Stimulated activated CD8-positive, alpha-beta memory T cell treated with anti-CD3 and anti-CD28 coated beads, Interleukin-7, amount 100 ng/mL, for 4 hours (primary cell): ENCODE measurements at places on chromosomes 16 and 17.

DNA sequence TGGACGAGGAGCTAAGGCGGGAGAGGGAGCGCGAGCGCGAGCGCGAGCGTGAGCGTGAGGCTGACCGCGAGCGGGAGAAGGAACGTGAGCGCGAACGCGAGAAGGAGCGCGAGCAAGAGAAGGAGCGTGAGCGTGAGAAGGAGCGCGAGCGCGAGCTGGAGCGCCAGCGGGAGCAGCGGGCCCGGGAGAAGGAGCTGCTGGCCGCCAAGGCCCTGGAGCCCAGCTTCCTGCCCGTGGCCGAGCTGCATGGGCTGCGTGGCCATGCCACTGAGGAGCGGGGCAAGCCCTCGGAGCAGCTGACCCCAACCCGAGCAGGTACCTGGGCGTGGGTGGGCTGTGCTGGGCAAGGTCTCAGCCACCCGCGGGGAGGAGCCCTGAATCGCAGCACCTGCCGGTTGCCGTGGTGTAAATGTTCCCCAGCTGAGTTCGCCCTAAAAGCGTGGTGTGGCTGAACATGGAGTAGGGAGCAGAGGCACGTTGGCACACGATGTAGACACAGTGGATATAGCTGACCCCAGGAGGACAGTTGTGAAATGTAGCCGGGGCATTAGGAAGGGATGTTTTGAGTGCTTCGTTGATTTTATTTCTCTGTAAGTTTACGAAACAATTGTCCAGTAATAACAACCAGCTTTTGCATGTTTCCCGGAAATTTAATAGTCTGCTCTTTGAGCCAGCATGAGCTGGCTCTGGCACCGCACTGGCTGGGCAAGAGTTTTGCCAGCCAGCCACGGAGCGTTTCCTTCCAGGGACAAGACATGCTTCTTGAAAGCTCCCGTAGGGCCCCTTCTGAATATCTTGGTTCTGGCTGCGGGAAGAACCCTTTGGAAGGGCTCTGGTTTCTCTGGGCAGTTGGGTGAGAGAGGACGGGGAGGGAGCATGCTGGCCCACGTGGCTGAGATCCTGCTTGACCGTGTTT, 32.1 kb downstream of the GINS2 start:
- DNase-seq, result no peak

DNA sequence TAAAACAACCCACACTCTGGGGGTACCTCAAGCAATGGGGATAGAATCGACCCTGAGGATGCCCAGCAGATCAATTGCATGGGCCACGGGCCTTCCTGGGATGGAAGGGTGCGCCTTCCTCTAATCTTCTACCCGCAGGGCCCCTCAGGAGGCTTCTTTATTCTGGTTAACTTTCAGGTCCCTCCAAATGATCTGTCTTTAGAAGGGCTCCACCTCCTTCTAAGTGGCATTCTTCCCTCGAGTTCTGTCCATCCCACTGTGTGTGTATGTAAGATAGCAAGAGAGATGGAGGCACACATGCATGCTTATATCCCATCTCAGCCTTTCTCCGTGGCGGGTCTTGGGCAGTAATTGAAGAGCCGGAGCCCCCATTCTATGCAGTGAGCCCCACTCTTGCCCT, 125.7 kb downstream of the MRM1 start:
- DNase-seq, result no peak

- DNase-seq, result no peak
These were observed 429 bp downstream of the KIF1C start for GRCh38 chr17:4998027-4998731.

DNA sequence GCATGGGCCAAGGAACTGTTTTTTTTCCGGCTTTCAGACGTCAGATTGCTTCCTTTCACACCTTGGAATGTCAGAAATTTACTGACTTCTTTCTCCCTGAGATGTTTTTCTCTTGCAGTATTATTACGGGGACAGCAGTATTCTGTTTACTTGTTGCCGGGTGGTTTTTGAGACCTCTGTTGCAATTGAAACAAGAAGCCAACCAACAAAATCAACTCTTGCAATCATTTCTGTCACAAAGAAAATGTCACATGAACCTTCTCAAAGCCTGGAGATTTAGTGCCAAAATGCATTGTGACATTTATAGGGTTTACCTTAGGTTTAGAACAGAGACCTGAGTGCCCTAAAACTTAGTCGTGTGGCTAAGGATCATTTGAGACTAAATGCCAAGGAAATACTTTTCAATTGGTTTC, 174.3 kb downstream of the MAP2K6 start:
- DNase-seq, result no peak

GRCh38 chr16:4940719-4941118, 3.8 kb upstream of the PPL start:
- DNase-seq, result no peak

DNA sequence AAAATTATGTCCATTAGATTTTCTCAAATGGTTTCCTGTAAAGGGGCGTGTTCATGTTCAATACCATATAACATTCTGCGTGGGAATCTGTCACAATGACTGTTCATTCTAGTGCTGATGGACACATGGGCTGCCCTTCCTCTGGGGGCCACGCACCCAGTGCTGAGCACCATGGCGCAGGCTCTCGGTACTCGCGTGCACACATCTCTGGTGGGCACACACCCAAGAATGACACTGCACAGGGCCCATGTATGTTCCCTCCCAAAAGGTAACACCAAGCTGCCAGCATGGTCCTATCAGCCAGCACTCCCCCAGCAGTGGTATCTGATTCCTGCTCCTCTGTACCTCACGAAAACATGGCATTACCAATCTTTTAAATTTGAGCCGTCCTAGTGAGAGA, 13.7 kb downstream of the B9D1 start:
- no peak for DNase-seq

GRCh38 chr17:40633871-40634270, 13.7 kb downstream of the SMARCE1 start:
- no peak for DNase-seq

DNA sequence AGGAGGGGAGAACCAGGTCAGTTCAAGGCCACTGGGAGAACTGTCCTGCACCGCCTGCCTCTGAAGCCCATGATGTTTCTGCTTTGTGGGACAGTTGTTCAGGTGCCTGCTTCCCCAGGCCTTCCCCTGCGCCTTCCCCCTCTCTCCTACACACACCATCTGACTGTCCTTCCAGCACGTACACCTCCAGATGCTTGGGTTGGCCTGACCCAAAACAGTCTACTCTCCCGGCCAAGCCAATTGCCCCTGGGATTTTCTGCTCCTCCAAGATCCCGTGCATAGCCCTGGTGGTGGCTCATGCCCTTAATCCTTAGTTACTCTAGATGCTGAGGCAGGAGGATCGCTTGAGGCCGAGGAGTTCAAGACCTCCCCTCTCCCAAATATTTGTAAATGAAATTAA, 684 bp upstream of the RSAD1 start:
- no peak for DNase-seq

DNA sequence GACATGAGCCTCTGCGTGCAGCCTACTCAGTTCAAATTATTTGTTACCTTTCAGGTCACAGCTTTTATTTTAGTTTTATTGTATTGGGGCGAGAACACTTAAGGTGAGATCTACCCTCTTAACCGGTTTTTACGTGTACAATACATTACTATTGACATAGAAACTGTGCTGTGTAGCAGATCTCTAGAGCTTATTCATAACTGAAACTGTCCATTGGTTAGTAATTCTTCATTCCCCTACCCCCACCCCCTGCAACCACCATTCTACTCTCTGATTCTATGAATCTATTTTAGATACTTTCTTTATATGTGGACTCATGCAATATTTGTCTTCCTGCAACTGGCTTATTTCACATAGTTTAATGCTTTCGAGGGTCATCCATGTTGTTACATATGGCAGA, 43.5 kb downstream of the KNOP1 start:
- DNase-seq, result no peak

GRCh38 chr16:22874394-22874793, 60.4 kb downstream of the HS3ST2 start:
- DNase-seq, result no peak

- no peak for DNase-seq
These were observed 399.4 kb upstream of the C16orf82 start for GRCh38 chr16:26667307-26667706.

DNA sequence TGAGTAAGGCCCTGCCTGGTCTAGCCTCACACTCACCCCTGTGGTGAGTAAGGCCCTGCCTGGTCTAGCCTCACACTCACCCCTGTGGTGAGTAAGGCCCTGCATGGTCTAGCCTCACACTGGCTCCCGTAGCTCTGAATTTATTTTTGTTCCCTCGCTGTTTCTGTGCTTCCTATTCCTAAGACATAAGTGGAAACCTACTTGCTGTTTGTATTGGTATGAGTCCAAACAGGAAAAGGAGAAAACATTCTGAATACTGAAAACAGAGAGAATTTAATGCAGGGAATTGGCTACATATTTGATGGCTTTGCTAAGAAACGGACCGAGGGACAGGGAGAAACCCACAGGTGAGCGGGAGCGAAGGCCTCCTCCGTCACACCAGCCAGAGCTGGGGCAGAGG, 267.8 kb downstream of the FOXL1 start:
- no peak for DNase-seq

DNA sequence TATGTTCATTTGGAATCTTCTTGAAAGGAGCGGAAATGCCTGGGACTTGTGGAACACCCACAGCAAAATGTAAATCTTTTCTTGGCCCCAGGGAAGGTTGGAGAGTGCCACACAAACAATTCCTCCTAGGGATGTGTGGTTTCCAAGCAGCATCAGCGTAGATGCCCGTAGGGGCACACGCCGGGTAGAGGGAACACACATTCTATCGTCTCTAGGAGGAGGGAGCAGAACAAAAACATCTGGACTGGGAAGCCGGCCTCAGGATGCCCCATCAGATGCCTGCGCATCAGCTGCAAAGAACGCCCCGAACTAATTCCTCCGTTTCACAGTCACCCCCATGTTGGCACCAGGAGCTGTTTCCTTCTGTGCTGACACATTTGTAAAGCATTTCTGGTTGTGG, 357.9 kb upstream of the ZFHX3 start:
- no peak for DNase-seq

- DNase-seq, result no peak
These were observed 694.4 kb downstream of the MAF start for GRCh38 chr16:78906135-78906534.

- no peak for DNase-seq
These were observed 20.6 kb upstream of the PRKAR1A start for GRCh38 chr17:68491381-68492231.

- no peak for DNase-seq
These were observed 926 bp downstream of the MYH10 start for GRCh38 chr17:8629371-8630226.

DNA sequence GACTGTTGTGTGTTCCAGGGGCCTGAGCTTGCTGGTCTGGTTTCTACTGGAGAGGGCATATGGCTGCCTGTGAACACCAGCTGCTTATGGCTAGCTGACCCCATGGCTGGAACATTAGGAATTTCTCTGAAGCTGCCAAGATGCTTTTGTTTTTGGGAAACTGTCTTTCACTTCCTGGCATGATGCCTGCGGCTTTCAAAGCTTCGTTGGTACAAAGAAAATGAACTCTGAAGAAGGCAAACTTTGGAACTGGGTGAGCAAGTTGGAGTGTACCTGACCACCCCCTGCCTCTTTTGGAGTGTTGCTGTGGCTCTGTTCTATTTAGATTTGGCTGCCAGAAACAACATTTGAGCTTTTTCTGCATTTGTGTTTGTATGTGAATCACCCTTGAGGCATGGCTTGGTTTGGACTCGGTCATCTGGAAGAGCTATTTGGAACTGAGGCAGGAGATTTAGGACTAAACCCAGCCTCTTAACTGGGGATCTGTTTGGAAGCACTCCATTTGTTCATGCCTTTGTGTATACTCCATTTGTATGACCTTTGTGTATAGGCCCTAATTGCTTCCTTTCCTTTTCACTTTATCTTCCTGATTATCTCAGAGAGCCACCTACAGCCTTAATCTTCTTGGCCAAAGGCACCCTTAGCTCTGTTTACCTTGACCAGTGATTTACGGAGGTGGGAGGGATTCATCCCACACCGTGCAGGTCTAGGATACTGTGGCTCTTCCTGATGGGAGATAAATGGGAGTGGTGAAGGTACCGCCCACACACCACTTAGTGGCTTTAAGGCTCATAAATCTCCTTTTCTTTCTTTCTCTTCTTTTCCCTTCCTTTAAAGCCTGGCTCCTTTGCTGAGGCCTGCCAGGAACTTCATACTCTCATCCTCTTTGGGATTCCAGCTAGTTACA, 7.3 kb upstream of the CPHXL start:
- DNase-seq, result no peak

DNA sequence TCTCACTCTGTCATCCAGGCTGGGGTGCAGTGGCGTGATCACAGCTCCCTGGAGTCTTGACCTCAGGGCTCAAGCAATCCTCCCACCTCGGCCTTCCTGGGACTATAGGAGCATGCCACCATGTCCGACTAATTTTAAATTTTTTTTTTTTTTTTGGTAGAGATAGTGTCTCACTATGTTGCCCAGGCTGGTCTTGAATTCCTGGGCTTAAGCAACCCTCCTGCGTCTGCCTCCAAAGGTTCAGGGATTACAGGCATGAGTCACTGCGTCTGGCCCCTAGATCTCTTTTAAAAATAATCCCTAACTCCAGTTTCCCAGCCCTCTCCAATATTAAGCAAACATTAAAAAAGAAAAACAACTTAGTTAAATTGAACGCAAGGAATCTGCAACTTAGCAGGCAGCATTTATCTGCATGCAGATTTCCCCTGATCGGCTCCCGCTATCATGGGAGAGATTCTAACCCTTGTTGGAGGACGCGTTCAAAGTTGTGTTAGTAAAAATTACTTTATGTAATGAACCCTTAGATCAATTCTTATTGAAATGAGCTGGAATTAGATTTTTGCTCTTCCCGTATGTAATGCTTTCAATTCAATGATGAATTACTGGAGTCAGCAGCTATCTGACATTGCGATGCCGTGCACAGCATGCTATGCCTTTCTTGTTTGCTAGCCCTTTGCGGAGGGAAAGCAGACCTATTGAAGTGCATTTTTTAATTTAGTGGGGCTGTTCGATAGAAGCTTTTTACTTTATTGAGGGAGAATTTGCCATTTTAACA, 171.7 kb downstream of the HAPSTR1 start:
- no peak for DNase-seq
